ENCODE measurements at places on chromosomes 1 and 21. TPM values are rescaled to one million over a fixed set of nuclear protein-coding genes. Genes with fewer than 3 reads are reported as not detected.

Gene SSU72
- 56.5 TPM for total RNA-seq

Gene C8B
- not detected for total RNA-seq

Gene LAMC1
- 138 TPM for total RNA-seq

Gene FAM229A
- 0.74 TPM for total RNA-seq

Gene CFHR3
- not detected for total RNA-seq

Gene MRPL37
- 118 TPM for total RNA-seq

Gene TMEM54
- 41.6 TPM for total RNA-seq

Gene AMY1C
- total RNA-seq, result not detected

Gene CLDN19
- not detected for total RNA-seq

Gene TLCD4
- total RNA-seq, result 24.6 TPM

Gene DYRK3
- total RNA-seq, result 26.3 TPM

Gene CNTN2
- not detected for total RNA-seq

Gene ST6GALNAC5
- 2.1 TPM for total RNA-seq

Gene CYYR1
- not detected for total RNA-seq

Gene LRRN2
- total RNA-seq, result not detected

Gene PCBP3
- total RNA-seq, result not detected

Gene C1QC
- not detected for total RNA-seq

Gene ANKRD34A
- 1.2 TPM for total RNA-seq

Gene IKBKE
- 6.8 TPM for total RNA-seq

Gene GPR161
- total RNA-seq, result 41.8 TPM

Gene LEPROT
- 46.3 TPM for total RNA-seq

Gene ESPN
- 0.96 TPM for total RNA-seq

Gene OR2W3
- not detected for total RNA-seq

Gene S100A9
- total RNA-seq, result not detected

Gene OR10Z1
- total RNA-seq, result not detected

Gene TNFRSF1B
- 5.0 TPM for total RNA-seq

Gene HEYL
- total RNA-seq, result not detected

Gene TDRD10
- total RNA-seq, result not detected

Gene SPRR2B
- not detected for total RNA-seq

Gene EXO1
- 38.6 TPM for total RNA-seq

Gene CD48
- total RNA-seq, result not detected

Gene TSTD1
- total RNA-seq, result 1.8 TPM

Gene OR2L3
- not detected for total RNA-seq

Gene SLC44A5
- total RNA-seq, result not detected

Gene MAP1LC3C
- 0.13 TPM for total RNA-seq

Gene IGSF21
- total RNA-seq, result not detected

Gene GUCA2A
- total RNA-seq, result not detected

Gene GJC2
- total RNA-seq, result 0.16 TPM

Gene BCAN
- 34.2 TPM for total RNA-seq

Gene RABIF
- total RNA-seq, result 6.6 TPM

Gene A3GALT2
- not detected for total RNA-seq

Gene TMEM82
- total RNA-seq, result not detected

Gene SLC22A15
- total RNA-seq, result 1.4 TPM

Gene CRYAA
- total RNA-seq, result not detected
